GM12878 (cell line): ENCODE measurements at places on chromosomes 3 and 15. TPM values are rescaled to one million over a fixed set of nuclear protein-coding genes. Genes with fewer than 3 reads are reported as not detected.

Gene PLAAT1
- not detected in 2 replicates for polyA plus RNA-seq

- DNase-seq = no peak
- no peaks in the 10 kb centered on the region for H3K4me1 ChIP-seq
- H3K36me3 ChIP-seq = no peaks in the 10 kb centered on the region
- no peaks in the 10 kb centered on the region for H3K27me3 ChIP-seq
Observed at GRCh38 chr3:52442409-52443267, 2.3 kb downstream of the SEMA3G start.

GRCh38 chr3:99753268-99753975 is 64.2 kb upstream of the CMSS1 start:
- H3K4me3 ChIP-seq = no peak overlapping the region
- no peaks in the 10 kb centered on the region for H3K4me1 ChIP-seq
- H3K36me3 ChIP-seq = no peaks in the 10 kb centered on the region
- DNase-seq = peak; percentile 40

GRCh38 chr3:35067750-35068149 is 571.6 kb upstream of the ARPP21 start:
- H3K27ac ChIP-seq = no peak overlapping the region
- no peak overlapping the region for H3K4me3 ChIP-seq
- no peaks in the 10 kb centered on the region for H3K36me3 ChIP-seq
- H3K27me3 ChIP-seq = no peaks in the 10 kb centered on the region

GRCh38 chr3:13715167-13715954 is 164.5 kb downstream of the WNT7A start:
- H3K4me3 ChIP-seq = no peak overlapping the region
- no peaks in the 10 kb centered on the region for H3K27me3 ChIP-seq
- no peaks in the 10 kb centered on the region for H3K36me3 ChIP-seq
- DNase-seq = no peak

GRCh38 chr3:43862992-43863805 is 172.5 kb downstream of the ABHD5 start:
- no peaks in the 10 kb centered on the region for H3K36me3 ChIP-seq
- H3K27ac ChIP-seq = no peak overlapping the region
- no peak overlapping the region for H3K4me3 ChIP-seq
- DNase-seq = no peak

- no peak for DNase-seq
- H3K27me3 ChIP-seq = no peaks in the 10 kb centered on the region; the same call in 1 of the 2 replicates
- H3K36me3 ChIP-seq = no peaks in the 10 kb centered on the region
Observed at GRCh38 chr3:73255609-73256029, 194.2 kb downstream of the EBLN2 start.

DNA sequence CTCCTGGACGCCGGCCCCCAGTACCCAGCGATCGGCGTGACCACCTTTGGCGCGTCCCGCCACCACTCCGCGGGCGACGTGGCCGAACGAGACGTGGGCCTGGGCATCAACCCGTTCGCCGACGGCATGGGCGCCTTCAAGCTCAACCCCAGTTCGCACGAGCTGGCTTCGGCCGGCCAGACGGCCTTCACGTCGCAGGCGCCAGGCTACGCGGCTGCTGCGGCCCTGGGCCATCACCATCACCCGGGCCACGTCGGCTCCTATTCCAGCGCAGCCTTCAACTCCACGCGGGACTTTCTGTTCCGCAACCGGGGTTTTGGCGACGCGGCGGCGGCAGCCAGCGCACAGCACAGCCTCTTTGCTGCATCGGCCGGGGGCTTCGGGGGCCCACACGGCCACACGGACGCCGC is 956 bp downstream of the ZIC1 start:
- H3K4me3 ChIP-seq = no peak overlapping the region
- no peak overlapping the region for H3K27ac ChIP-seq
- no peaks in the 10 kb centered on the region for H3K4me1 ChIP-seq
- DNase-seq = no peak
- H3K36me3 ChIP-seq = no peaks in the 10 kb centered on the region
- H3K27me3 ChIP-seq = peaks cover 12% of the 10 kb centered on the region

DNA sequence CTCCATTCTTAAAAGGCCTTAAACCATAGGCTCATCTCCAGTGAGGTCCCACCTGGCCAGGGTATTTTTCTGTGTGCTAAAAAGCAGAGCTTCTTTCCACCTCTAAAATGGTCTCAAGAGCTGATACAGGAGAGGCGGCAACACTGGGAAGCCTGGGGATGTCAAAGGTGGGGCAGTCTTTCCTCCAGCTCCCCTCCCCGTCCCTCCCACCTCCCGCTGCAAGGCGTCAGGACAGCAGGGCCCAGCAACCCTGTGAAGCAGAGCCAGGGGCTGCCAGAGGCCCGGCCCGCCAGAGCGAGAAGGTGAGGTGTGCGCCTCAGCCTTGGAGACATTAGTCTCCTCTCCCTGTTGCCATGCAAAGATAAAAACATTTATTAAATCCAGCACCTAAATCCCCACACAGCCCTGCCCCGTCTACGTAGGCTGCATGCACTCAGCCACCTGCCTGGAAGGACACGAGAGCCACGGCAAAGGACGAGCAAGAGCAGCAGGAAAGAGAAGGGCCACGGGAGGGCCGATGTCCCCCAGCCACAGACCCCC is 75.6 kb downstream of the FAM174B start:
- DNase-seq = no peak
- H3K27ac ChIP-seq = no peak overlapping the region
- no peak overlapping the region for H3K4me3 ChIP-seq
- no peaks in the 10 kb centered on the region for H3K36me3 ChIP-seq
- no peaks in the 10 kb centered on the region for H3K4me1 ChIP-seq
- no peaks in the 10 kb centered on the region; the same call in 1 of the 2 replicates for H3K27me3 ChIP-seq
